Stimulated activated CD4-positive, alpha-beta T cell treated with anti-CD3 and anti-CD28 coated beads, Interleukin-4, amount 100 ng/mL, for 4 hours (primary cell): ENCODE measurements at places on chromosomes 1 and 21.

- no peak for DNase-seq
These were observed 502.2 kb upstream of the PRMT6 start for GRCh38 chr1:106554294-106554693.

DNA sequence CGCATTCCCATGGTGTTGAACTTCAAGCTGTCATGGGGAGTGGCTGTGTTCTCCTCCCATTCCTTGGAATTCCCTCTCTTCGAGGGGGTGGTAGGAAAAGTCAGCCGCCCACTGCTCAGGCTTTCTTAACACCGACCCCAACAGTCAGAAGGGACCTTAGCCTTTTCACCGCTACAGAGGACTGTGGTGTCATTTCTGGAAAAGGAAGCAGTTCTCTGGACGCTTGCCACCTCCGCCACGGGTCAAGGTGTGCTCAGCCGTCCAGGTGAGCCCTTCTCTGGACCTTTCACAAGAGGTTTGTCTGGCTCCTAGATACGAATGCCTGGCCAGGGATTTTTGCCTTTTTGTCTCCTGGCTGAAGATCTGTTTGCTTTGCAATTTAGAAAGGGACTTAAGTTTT, 31.8 kb downstream of the CLIC6 start:
- no peak for DNase-seq

DNA sequence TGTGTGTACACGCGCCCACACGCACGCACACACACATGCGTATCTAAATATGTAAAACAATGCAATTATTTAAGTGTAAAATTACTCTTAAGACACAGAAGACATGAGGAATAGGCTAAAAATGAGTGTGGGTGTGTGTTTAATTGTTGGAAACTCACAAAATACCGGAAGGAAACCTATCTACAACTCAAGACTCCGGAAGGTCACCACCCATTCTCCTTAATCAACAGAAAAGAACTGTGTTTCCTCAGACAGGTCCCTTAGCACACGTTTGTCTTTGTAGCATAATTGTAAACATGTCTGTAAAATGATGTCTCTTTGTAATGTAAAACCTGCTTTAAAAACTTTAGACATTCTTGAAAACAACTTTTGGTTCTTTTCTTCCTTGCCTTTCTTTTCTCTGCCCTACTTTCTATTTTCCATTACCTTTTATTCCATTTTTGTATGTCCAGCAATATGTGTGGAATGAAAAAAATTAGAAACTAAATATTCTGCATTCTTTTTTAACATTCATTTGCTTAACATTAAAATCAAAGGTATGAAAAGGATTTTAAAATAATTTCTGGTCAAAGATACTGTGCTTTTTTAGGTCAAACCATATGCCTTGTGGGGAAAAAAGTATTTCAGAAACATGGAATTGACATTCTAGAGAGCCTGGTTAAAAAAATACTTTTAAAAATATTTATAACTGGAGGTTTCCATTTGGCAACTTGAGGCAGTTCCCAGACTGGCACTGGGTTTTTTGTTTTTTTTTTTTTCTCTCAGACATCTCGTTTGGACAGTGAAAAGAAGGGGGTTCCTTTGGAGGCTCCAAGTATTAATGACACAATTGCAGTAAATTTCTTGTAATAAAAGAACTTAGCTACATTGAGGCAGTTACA, 46.2 kb downstream of the ATP5PF start:
- no peak for DNase-seq

DNA sequence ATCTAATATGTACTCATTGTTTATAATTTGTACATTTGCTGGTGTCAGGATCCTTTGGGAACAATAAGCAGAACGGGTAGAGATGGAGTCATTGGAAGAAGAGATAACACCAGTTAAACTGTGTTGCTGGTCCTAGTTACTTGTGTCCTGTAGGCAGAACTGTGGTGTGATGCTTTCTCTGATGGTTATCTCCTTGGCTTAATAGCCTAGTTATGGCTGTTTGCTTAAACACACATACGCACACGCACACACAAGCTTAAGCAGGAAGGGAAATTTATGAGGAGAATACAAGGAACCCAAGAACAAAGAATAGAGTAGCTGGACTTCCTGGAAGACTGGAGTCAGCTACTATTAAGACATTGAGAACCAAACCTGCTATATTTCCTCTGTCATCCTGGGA, 5.7 kb upstream of the PKN2 start:
- DNase-seq: no peak

GRCh38 chr21:34724131-34724856, 55.5 kb downstream of the CLIC6 start:
- DNase-seq: no peak

- no peak for DNase-seq
These were observed 6.6 kb upstream of the SIM2 start for GRCh38 chr21:36692114-36692834.

DNA sequence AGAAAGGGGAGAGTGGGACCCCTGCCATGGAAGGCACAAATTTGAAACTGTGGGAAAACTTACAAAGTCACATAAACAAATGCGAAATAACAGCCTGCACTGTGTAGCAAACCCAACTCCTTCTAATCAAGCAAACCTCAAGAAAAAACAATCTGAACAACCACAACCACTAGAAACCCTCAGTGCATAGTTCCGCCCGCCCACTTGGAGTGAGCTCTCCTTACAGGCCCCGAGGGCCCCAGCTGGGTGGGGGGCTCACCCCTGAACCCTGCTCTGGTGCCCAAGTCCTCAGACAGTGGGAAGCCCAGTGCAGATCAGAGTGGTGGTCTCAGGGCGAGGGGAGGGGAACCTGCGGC, 931 bp upstream of the MXRA8 start:
- DNase-seq: no peak

DNA sequence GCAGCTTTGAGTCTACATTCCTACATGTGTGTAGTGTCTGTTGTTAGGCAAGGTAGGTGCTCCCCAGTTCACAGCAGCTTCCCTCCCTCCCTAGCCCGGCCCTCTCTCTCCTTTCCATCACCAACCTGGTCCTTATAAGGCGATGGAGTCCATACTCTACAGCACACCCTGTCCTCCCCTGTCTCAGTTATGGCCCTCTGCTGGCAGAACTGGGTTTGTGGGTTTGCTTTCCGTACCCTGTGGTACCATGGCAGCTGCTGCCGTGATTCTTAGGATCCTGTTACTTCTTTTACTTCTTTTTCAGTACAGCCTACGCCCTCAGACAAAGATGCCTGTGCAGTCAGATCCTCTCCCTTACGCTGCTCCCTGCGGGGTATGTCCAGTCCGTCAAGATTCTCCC, 31.7 kb downstream of the AK5 start:
- peak; percentile 13 for DNase-seq

GRCh38 chr1:202084791-202085681, 37.7 kb upstream of the GPR37L1 start:
- no peak for DNase-seq

- peak; percentile 75 for DNase-seq
These were observed 46.3 kb downstream of the UMODL1 start for GRCh38 chr21:42117229-42117966.

DNA sequence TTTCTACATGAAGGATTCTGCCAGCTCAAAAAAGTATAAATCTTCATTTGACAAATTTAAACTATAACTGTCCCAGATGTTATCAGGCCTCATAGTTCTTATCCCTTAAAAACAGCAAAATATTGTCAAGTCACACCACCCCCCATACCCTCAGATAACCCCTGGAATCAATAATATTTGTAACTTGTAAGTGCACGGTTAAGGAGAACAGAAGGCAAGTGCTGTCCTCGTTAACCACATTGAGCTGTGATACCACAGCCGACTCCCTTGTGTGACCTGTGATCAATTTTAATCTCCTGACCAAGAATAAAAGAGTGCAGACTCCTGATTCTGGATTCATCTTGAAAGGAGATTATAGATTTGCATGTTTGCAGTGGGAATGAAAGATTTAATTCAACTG, 310.7 kb downstream of the DPYD start:
- DNase-seq: no peak

- DNase-seq: no peak
These were observed 6.9 kb upstream of the PRKAA2 start for GRCh38 chr1:56638248-56638647.

DNA sequence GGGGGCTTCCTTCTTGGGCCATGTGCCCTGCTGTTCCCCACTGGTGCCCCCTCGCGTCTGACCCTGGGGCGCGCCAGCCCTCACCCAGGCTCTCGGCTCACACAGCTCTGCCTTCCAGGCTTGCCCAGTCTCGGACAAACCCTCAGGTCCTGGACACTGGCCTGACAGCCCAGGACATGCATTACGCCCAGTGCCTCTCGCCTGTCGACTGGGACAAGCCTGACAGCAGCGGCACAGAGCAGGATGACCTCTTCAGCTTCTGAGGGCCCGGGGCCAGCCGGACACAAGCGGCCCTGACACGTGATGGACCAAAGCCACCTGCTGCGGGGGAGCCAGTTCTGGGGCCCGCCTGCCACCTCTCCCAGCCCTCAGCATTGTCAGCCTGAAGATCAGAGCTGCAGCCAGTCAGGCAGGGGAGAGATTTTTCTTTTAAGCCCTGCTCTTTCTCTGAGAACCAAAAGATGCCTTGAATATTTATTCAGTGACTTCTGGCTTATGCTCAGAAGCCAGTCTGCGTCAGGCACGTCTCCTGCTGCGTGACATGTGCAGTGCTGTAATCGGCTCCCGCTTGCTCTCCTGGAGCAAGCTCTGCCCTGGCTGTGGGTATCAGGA, 23.4 kb downstream of the LDLRAP1 start:
- no peak for DNase-seq

- DNase-seq: no peak
These were observed 66.7 kb downstream of the KCNJ6 start for GRCh38 chr21:37849506-37850102.

DNA sequence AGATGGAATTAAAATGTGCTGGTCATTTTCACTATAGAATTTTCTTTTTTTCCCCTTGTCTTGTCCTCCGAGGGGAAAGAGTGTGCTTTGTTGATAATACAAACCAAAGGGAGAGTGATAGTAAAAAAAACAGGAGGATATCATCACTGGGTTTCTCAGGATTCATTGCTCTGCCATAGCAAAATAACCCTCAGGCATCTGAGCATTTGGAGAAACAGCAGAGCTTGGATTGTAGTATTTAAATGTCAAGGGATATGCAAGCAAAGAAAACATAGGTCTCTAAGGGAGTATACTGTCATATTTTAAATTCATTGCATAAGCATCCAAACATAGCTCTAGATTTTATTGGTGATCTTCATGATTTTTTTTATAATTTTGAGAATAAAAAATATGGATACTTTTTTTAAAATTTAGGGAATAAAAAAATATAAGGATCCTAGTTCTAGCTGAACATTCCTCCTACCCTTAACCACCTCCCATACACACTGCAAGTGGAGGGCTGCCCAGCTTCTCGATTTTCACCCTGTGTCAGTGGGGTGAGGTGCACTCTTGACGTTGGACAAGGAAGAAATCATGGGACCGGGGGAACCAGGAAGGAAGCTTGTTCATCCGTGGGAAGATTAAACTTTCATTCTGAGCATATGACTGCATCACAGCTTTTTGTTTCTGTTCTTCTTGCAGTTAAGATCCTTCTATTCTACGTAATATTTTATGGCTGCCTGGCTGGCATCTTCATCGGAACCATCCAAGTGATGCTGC, 4.4 kb downstream of the ATP1B1 start:
- DNase-seq: no peak

DNA sequence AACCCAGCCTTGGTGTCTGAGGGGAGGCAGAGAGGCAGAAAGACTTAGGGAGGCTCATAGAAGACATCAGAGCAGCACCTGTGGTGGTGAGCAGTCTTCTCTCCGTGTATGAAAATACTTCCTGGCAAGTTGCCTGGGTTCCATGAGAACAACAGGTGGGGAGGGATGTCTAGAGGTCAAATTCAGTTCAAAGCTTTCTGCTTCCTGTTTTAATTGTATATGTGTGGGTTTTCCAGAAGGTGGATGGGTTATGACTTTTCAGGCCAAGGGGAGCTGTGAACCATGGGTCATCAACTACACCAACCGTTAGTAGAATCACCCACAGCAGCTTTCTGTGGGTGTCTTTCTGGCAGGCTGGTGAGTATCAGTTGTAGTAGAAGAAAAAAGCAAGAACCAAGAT, 4.1 kb upstream of the FCRL2 start:
- DNase-seq: no peak

DNA sequence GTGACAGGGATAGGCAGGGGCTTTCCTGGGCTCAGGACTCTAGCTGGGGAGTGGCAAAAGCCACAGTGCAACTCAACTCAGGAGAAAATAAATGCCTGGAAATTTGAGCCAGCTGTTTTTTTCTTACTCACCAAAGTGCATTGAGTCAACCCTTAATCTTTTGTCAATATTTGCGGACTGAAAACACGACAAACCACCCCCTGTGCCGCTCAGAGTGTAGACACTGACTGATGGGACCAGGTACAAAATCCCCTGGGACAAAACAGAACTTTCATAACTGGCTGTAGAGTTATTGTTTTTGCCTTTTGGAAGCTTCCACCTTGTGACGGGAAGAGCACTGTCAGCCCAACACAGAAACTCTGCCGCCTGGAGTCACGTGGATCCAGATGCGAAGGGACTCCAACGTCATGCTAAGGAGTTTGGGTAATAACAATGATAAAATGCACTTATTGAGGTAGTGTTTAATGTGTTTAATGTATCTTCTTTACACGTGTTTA, 164.6 kb downstream of the PLPP3 start:
- DNase-seq: no peak

DNA sequence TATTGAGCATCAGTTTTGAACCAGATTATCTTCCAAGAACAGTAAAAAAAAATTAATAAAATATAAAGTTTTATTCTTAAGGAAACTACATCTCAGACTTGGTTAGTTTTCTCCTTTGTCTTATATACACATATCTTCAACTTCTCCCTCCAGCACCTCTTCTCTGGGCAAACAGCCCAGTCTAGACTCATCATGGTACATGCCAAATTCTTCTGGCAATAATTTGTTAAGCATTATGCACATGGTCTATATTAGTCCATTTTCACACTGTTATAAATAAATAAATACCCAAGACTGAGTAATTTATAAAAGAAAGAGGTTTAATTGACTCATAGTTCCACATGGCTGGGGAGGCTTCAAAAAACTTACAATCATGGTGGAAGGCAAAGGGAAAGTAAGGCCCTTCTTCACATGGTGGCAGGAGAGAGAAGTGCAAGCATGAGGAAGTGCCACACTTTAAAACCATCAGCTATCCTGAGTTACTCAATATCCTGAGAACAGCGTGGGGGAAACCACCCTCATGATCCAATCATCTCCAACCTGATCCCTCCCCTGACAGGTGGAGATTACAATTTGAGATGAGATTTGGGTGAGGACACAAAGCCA, 108.7 kb upstream of the RNPC3 start:
- DNase-seq: no peak

GRCh38 chr1:3164671-3165070, 95.7 kb downstream of the PRDM16 start:
- DNase-seq: no peak

- no peak for DNase-seq
These were observed 379.2 kb upstream of the SPAG17 start for GRCh38 chr1:118563981-118564951.
